ENCODE measurements at places on chromosomes 7 and 10.

DNA sequence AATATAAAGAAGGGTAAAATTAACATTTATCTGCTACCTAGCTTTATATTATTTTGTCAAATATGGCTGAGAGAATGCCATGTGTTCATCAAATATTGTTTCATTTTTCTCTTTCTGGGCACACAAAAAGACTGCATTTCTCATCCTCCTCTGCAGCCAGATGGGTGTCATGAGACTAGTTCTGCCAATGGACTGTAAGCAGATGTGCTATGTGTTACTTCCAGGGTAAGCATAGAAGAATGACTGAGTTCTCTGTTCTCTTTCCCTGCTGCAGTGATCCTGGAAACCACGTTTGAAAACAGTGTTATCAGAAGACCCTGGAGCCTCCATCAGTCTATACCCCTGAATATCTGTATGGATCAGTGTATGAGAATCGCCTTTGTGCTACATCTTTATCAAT is 24.1 kb upstream of the SLK start:
- DNase-seq: no peak

GRCh38 chr10:35781643-35782035 is 139.5 kb upstream of the FZD8 start:
- no peak for DNase-seq

- DNase-seq: no peak
Observed at GRCh38 chr7:82672078-82672477, 228.5 kb upstream of the CACNA2D1 start.

GRCh38 chr10:102457591-102458150 is 6.3 kb upstream of the C10orf95 start:
- DNase-seq: no peak

DNA sequence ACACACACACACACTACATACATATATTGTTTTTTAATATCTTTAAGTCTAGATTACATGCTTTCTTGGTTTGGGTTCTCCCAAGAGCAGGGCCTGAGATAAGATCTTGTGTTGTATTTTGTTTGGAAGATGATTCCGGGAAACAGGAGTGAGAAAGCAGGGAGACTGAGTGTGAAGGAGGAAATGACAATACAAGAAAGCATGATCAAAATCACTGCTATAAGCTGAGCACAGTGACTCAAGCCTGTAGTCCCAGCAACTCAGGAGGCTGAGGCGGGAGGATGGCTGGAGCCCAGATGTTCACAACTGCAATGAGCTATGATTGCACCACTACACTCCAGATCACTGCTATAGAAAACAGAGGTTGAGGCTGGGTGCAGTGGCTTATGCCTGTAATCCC is 267.6 kb downstream of the SKIDA1 start:
- DNase-seq: no peak

DNA sequence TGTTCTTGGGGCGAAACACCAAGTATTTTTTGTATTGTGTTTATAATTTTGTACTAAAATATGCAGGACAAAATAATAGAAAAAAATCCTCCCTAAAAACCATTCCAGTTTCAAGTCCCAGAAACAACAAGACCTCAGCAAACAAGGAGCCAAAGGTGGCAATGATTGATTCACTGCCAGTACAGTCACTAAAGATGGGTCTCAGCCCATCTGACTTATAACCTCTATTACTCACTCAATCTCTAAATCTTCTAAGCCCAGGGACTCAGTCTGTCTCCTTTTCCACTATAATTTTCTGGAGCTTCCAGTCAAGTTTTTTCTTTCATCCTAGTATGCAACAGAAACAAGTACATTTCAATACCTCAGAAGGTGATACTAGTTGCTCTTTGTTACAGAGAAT is 33.3 kb downstream of the SNX13 start:
- no peak for DNase-seq

DNA sequence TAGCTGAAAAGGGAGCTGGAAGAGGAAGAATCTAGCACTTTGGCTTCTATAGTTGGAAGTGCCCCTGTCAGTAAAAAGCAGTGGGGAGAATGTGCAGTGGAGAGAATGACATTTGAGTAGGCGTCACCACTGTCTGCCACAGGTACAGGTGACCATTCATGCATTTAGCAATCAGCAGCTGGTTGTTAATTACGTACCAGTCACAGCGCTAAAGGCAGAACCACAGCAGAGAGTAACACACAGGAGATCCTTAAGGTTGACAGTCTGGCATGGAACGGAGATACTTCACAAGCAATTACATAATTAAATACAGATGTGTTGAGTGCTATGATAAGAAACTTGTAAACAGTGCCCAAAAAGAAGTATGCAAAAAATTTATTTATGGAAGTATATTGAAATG is 24.8 kb downstream of the C10orf67 start:
- DNase-seq: no peak

DNA sequence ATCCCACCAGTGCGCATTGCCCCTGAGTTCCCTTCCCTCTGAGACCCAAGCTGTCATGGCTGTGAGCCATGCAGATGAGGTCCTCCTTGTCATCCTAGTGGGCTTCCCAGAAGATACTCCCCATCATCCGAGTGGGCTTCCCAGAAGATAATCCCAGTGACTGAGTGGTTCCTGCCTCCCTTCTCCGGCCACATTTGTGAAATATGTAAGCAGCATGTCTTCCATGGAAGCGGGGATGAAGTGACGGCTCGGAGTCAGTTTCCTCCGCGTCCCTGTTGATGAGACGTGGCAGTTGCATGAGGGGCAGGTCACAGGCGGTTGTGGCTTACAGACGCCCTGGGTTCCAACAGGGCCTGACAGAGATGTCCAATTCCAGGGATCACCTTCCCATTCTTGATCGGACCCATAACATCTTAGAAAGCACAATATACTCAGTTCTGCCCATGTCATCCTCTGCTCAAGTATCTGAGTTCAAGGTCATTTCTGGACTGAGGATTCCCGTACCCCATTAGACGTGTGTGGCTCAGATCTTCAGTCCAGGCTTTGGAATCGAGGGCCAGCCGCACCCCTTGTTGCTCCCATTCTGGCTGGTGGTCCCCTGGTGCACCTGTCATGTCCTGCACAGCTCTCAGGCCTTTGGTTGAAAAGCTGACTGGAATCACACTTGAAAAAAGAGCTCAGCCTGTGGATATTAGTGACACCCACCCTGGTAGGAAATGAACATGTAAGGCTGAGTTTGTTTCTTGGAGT is 166.9 kb downstream of the PTPRN2 start:
- no peak for DNase-seq

GRCh38 chr10:103576862-103577261 is 83.4 kb downstream of the NEURL1 start:
- no peak for DNase-seq
